CD4-positive, alpha-beta T cell treated with Interleukin-2 at 100 ng/mL for 4 hours (primary cell): ENCODE measurements at places on chromosomes 2 and 18.

DNA sequence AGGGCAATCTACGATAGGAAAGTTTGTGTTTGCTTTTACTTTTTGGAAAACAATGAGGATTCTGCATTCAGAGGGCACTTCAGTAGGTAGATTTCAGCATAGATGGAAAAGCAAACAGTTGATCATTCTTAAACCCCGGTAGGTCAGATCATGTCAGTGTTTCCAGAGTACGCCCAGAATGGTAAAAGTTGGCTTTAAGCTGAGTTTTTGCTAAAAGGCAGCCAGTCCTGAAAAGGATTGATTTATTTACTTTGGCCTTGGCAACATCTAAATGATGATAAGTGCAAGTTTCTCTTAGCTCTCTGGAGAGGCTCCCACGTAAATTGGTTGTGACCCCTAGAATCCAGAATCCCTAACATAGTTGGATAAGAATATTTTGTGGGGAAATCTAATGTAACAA, 168.0 kb downstream of the DIS3L2 start:
- no peak for DNase-seq

GRCh38 chr2:25043241-25043867, 1.5 kb downstream of the EFR3B start:
- DNase-seq: peak; percentile 42

DNA sequence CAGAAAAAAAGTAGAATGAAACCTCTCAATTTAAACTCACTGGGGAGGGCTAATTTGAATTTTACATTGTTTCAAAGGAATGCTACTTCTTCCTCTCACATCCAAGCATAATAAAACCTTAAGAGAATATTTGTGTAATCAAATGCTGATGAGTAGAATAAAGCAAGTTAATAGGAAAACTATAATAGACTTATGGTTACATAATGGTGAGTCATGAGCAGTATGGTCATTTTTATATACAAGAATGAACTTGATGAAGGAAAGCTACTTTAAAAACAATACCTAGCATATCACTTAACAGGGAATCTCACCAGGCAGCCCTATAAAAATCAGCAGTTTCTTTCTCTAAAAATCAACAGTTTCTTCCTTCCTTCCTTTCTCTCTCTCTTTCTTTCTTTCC, 80.3 kb downstream of the VSNL1 start:
- DNase-seq: no peak

DNA sequence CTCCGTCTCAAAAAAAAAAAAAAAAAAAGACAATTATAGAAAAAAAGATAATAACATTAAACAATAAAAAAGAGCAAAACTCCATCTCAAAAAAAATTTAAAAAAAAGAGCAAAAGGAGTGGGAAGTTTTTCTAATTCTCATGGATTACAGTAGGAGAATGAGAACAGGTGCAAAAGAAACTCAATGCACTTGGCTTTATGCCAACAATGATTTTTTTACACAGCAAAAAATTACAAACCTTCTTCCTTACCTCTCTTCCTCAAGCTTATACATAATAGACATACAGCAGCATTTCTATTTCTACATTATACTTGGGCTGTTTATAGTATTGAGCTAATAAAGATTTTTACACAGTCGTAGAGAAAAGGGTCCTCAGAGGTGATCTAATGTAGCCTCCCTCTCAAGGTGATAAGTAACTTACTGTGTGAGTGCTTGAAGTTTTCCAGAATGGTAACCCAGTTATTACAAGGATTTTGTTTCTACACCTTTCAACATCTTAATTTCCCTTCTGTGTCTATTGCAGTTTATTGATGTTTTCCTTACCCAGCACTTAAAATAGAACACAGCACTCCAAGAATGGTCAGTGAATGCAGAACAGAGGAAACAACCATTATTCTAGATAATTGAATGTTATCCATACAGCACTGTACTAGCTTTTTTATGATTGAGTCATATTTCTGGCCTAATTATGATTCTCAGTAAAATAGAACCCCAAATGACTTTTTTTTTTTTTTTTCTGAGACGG, 34.9 kb upstream of the RNF138 start:
- DNase-seq: no peak

GRCh38 chr2:36918307-36918706, 48.0 kb downstream of the STRN start:
- no peak for DNase-seq

DNA sequence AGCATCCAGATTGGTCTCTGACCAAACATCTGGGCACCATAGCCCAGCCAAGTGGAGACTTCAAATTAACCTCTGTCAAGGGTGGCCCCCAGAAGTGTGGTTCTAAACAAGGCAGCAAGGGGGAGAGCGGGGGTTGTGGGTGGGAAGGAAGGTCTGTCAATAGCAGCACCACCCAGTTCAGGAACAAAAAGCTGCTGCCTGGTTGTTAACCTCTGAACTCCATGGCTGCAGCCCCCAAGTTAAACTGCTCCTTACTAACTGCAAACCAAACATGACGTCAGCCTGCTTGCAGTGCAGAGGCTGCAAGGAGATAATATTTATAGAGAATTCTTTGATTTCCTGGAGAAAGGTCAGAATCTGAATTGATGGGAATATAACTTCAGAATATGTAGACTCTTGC, 76.5 kb downstream of the ARL4C start:
- DNase-seq: no peak
